ENCODE measurements at places on chromosomes 12 and 14.

GRCh38 chr14:62759796-62760195 is 285.5 kb downstream of the KCNH5 start:
- no peak for DNase-seq

GRCh38 chr14:25108291-25108690 is 58.3 kb upstream of the STXBP6 start:
- DNase-seq = no peak

- DNase-seq = no peak
Measured at GRCh38 chr12:64273527-64274403, 51.7 kb upstream of the KICS2 start.

- no peak for DNase-seq
Measured at GRCh38 chr14:88479574-88479987, 75.2 kb downstream of the PTPN21 start.

DNA sequence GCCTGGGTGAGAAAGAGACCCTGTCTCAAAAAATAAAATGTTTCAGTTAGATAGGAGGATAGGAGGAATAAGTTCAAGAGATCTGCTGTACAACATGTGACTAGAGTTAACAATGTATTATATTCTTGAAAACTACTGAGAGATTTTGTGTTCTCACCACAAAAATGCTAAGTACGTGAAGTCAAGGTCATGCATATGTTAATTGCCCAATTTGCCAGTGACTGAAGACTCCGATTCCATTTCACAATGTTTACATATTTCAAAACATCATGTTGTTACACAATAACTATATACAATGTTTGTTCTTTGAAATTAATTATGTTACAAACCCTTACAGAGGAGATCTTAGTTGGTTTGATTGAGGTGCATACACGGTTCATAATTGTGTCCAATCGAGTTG is 52.1 kb downstream of the SLC15A4 start:
- DNase-seq = no peak

GRCh38 chr12:6867413-6868210 is at the start of gene TPI1:
Gene TPI1, plus strand, starts transcription at chr12:6867531. Its CDS starts 36 bp downstream, at chr12:6867567.
- DNase-seq = peak; percentile 74

- no peak for DNase-seq
Measured at GRCh38 chr14:92425101-92425500, 88.5 kb upstream of the RIN3 start.

GRCh38 chr12:101670007-101670671 is 27.3 kb upstream of the CHPT1 start:
- DNase-seq = no peak

DNA sequence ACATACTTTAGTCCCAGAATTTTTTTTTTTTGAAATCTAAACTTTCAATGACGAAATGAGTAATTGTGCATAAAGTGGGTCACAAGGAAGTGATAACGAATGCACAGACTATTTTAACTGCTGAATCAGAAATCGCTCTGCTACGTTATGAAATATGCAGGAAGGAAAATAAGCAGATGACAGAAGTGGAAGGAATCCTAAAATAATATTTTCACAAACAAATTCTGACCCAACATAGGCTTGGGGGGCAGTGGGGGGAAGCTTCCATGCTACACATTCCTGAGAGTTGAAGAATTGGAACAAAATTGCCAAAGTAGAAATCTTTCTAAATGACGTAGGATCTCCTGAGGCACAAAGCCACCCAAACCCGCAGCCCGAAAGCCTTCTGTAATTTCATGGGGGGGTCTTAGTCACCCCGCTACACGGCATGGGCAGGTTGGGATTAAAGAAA is 89.6 kb downstream of the ARF6 start:
- DNase-seq = no peak

- DNase-seq = no peak
Measured at GRCh38 chr12:49764126-49764525, 22.8 kb downstream of the TMBIM6 start.

DNA sequence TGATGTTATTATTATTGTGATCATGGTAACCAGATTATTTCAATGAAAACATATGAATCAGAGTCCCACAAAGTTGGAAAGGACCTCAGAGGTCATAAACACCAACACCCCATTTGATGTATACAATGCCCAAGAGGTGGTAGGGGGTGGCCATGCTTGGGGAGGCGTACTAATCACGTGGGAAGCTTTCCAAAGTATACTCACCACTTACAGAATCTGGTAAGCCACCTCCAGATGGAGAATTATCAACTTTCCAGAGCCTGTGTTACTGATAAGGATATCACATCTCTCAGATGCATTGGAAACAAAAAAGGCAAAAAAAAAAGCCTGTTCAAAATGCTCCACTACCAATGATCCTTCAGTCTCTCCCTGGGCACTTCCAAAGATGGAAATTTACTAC is 8.4 kb downstream of the DAD1 start:
- DNase-seq = no peak

DNA sequence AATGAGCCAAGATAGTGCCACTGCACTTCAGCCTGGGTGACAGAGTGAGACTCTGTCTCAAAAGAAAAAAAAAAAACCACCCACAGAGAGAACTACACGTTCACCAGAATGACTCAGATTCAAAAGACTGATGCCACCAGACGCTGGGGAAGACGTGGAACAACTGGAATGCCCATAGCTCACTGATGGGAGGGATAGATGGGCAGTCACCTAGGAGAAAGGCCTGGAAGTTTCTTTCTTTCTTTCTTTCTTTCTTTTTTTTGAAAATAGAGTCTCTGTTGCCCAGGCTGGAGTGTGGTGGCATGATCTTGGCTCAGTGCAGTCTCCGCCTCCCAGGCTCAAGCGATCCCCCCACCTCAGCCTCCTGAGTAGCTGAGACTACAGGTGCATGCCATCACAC is 10.0 kb upstream of the KLC1 start:
- DNase-seq = no peak

- DNase-seq = no peak
Measured at GRCh38 chr12:102961466-102961855, 4.0 kb downstream of the ASCL1 start.

- no peak for DNase-seq
Measured at GRCh38 chr12:61757831-61758505, 502.2 kb upstream of the USP15 start.

GRCh38 chr14:65193916-65194590 is 91.7 kb upstream of the MAX start:
- DNase-seq = no peak

Measured in stimulated activated CD4-positive, alpha-beta T cell treated with anti-CD3 and anti-CD28 coated beads, Interleukin-12 subunit alpha, Interleukin-12 subunit beta, amount 100 ng/mL, for 48 hours (primary cell).